Urinary bladder (tissue), 4 donors: ENCODE measurements at places on chromosomes 1 and 21. TPM values are rescaled to one million over a fixed set of nuclear protein-coding genes. Genes with fewer than 3 reads are reported as not detected.

- no peak for DNase-seq
Observed at GRCh38 chr1:110212169-110213142, 2.3 kb downstream of the KCNC4 start.

DNA sequence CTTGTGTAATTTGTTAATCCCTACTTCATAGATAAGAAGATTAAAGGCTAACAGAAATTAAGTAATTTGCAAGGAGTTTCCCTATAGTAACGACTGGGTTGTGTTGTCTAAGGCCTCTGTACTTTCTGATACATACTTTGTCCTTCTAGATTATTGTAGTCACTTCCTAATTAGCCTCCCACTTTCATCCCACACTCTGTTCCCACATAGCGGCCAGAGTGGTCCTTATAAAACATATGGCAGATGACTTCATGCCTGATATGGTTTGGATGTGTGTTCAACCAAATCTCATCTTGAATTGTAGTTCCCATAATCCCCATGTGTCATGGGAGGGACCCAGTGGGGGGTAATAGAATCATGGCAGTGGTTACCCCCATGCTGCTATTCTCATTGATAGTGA, 120.5 kb upstream of the DAB1 start:
- no peak for DNase-seq

DNA sequence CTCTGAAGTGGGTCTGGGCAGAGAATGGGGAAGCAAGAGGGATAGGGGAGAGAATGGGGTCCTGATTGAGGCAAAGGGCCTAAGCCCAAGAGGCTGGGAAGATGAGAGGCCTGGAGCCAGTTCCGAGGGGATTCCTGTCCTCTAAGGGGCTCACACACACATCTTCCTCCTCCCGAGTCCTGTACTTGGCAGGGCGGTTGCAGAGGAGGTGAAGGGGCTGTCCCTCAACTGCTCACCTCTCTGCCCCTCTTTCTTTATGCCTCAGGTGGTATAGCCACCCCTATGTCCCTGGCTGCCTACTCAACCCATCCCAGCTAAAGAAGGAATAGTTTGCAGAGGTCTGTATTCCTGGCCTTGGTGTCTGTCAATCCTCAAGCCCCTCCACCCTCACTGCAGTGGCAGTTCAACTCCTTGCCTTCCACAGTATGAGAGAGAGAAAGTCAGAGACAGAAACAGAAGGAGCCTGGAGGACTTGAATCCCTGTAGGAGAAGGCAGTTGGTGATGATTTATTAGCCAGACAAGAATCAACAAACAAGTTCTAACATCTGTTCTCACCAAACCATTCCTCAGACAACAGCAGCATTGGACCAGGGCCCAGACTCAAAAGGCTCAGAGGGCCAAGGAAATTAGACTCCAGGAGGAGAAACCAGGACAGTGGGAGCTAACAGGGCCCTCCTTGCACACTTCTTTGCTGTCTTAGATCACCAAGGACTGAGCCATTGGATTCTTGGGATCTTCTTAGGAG, 10.7 kb downstream of the SH2D2A start:
- peak; percentile 82 for DNase-seq

The MARCKSL1 gene
- total RNA-seq = 27.9 TPM

The FOXD2 gene
- total RNA-seq = 0.85 TPM

DNA sequence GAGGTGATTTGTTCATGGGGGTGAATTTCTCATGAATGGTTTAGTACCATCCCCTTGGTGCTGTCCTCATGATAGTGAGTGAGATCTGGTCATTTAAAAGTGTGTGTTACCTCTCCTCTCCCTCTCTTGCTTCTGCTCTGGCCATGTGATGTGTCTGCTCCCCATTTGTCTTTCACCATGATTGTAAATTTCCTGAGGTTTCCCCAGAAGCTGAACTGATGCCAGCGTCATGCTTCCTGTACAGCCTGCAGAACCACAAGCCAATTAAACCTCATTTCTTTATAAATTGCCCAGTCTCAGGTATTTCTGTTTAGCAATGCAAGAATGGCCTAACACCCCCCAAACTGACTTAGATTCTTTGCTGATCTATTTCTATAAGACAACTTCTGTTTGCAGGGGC, 249.4 kb upstream of the B3GALT2 start:
- no peak for DNase-seq

- no peak for DNase-seq
Observed at GRCh38 chr1:31815752-31816500, at the start of gene SPOCD1. Gene SPOCD1, minus strand, starts transcription at chr1:31816022. Its CDS starts 689 bp downstream, at chr1:31815333.

GRCh38 chr1:205518661-205519540, 14.4 kb downstream of the CDK18 start:
- no peak for DNase-seq

DNA sequence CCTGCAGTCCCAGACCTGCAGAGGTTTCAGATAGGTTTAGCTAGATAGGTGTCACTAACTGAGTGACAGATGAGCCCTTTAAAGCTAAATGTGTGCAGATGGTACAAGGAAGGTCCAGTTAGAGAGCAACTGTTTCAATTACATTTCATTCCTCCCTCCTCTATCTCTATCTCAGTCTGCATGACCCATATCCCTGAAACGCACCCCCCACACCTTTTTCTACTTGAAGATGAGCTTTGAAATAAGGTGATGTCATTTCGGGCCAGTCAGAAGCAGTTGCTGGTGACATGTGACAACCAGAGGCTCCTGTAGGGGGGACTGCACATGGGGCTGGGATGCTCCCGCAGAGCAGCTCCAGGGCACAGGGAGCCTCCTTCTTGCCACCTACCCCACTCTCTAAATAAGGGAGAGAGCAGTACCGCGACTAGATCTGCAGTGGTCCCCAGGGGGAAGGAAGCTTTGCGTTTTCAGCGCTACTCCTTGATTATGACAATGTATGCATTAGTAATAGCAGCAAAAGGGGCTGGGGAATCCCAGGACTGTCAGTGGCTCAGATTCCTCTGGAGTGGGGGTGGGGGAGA, 4.3 kb downstream of the ATP8B2 start:
- DNase-seq = no peak

The OR2T5 gene
- total RNA-seq = not detected

- no peak for DNase-seq
Observed at GRCh38 chr1:228283043-228283371, 75.2 kb downstream of the OBSCN start.

DNA sequence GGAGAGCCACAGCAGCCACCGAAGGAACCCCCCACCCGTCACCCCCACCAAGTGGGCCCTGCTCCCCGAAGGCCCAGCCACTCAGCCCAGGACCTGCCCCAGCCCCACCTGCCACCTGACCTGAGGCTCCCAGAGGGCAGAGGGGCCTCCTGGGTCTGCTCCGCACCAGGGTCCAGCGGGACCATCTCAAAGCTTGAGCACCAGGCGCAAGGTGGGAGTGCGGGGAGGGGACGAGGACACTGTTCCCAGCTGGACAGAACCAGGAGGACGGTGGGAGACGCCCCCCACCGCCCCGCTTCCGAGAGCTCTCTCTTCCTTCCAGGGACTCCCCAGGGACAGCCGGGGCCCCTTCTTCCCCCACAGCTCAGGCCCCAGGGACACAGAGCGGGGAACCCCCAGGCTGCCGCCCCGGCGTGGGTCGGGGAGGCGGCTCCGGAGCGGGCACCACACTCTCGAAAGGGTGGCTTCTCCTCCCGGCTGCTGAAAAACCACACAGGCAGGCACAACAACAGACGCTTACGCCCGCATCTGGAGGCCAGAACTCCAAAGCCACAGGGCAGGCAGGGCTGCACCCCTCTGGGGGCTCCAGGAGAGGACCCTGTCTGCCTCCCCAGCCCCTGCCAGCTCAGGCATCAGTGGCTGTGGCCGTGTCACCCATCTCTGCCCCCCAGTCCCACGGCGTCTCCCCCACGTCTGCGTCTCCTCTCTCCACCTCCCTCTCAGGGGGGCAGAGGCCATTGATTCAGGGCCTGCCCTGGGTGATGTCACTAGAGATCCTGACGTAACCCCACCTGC, 1.9 kb upstream of the TTLL10 start:
- no peak for DNase-seq

GRCh38 chr1:14706631-14707030, 108.1 kb downstream of the KAZN start:
- DNase-seq = no peak

DNA sequence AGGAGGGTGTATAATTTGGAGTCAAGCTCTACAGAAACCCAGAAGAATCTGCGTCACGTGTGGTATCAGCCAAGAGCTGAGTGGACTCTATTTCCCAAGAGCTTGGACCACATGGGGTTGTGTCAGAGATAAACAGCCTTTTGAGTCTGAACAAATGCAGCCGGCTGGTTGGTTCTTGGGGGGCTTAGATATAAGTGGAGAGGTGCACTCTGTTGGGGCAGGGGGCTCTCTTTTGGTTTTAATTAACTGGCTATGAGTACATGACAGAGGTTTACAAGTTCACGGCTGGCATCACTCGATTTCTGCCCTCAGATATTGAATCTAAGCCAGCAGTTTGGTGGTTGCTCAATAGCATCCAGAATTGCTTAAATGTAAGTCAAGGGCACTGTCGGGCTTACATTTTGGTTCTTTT, 501 bp upstream of the MRAP start:
- no peak for DNase-seq

The SPRTN gene
- 17.3 TPM for total RNA-seq

The DCDC2B gene
- not detected for total RNA-seq

The LMO4 gene
- total RNA-seq = 150 TPM

The U2AF1 gene
- 46.9 TPM for total RNA-seq

- no peak for DNase-seq
Observed at GRCh38 chr1:192588546-192588945, 13.0 kb downstream of the RGS1 start.

- peak; percentile 82 for DNase-seq
Observed at GRCh38 chr1:162632217-162632666, at the start of gene DDR2. Gene DDR2, plus strand, starts transcription at chr1:162632464. Its CDS starts 86,600 bp downstream, at chr1:162719064.

GRCh38 chr1:59113876-59114457, 182.9 kb upstream of the FGGY start:
- no peak for DNase-seq

- no peak for DNase-seq
Observed at GRCh38 chr1:226428791-226429461, 21.0 kb upstream of the PARP1 start.

The ZNF670 gene
- 8.7 TPM for total RNA-seq

GRCh38 chr1:163440090-163440489, 118.3 kb downstream of the NUF2 start:
- peak; percentile 70 for DNase-seq

The TBCE gene
- total RNA-seq = 28.7 TPM

GRCh38 chr1:9247894-9248293, 13.3 kb downstream of the H6PD start:
- DNase-seq = no peak

The COL11A1 gene
- total RNA-seq = 76.5 TPM

- DNase-seq = peak; percentile 18
Observed at GRCh38 chr1:17742583-17742982, 12.6 kb upstream of the ACTL8 start.

The KLF17 gene
- total RNA-seq = 0.95 TPM

- DNase-seq = no peak
Observed at GRCh38 chr1:242690849-242691609, 166.5 kb upstream of the PLD5 start.

The KCNE2 gene
- not detected for total RNA-seq

The EFCAB7 gene
- total RNA-seq = 30.4 TPM

DNA sequence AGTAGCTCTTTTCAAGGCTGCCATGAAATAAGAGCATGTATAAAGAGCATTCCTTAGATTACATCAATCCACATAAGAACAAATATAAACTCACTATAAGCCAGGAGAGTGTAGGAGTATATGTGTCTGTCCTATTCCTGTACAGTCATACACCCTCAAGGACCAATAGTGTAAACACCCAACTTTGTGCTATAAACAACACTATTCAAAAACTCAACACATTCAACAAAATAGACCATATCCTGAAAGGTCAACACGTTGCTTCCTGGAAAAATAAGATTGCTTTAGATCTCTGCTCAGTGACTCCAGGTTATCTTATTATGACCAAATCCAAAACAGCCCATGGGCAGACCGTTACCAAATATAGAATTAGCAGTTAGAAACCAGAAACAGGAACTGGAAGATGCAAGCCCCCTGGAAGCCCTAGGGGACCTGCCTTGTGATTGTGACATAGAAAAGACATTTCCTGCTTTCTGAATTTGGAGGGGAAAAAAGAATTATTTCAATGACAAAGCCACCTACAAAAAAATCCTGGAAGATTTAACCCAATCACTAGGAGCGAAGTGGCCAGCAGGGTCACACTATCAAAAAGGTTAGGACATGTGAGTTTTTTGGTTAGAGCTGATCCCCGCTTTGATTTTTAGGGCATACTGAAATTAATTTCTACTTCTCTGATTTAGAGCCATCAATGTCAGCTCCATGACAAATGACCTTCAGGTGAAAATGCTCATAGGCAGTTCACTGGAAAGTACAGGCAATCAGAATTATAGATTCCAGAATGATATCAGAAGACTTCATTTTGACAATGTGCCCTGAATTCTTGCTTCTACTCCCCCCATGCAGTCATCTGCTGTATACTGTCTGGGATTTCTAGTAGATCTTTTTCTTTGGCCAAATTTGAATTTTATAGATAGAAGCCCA, 59.9 kb downstream of the LRRC8C start:
- no peak for DNase-seq

DNA sequence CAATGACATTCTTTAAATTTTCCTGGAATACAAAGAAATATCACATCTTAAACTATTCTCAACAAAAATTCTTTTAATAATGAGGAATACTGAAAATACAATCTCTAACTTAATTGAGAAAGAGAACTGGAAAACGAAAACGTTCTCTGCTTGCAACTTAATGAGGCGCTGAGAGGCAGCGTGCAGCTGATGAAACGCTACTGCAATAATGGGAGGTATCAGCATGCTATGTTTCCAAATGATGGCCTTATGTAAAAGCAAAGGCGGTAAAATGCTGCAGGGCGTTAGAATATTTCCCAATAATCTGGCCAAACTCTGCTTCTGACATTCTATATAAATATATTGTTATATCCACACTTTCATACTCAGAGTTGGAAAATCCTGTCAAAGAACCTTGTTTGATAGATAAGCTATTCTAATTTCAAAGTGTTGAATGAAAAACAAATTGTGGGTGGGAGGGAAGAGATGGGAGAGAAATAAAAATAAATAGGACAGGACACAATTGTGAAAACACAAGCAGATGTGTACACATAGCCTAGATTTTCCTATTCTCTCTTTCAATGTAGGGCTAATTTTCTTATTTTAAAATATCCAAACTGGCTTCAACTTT, 70.9 kb downstream of the APP start:
- no peak for DNase-seq

- no peak for DNase-seq
Observed at GRCh38 chr1:13528320-13528719, 14.5 kb upstream of the LRRC38 start.

- no peak for DNase-seq
Observed at GRCh38 chr1:171884475-171884874, 43.2 kb downstream of the DNM3 start.

DNA sequence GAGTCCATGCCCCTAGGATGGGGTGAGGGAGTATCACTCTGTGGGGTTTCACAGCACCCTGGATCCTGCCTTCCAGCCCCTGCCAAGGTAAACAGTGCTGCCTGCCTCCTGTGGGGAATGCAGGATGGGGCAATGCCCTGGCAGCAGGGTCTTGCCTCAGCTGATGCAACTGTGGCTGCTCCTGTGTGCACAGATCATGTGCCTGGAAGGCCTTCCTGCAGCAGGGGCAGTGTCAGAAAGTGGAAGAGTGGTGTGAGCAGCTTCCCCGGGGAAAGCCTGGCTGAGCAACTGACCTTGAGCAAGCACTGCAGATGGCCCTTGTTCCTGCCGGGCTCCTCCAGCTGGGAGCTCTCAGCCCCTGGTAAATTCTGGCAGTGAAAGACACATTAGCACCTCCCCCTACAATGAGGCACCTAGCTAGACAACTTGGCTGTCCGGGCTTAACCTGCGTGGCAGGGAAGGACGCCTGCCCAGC, 9.9 kb downstream of the TOR3A start:
- DNase-seq = no peak

The ZNF362 gene
- total RNA-seq = 10.3 TPM

- no peak for DNase-seq
Observed at GRCh38 chr1:3714284-3714741, 37.9 kb upstream of the CCDC27 start.

- no peak for DNase-seq
Observed at GRCh38 chr1:28648008-28648473, 359 bp upstream of the RNU11 start.
